Fibroblast of skin of abdomen (primary cell): ENCODE measurements at places on chromosomes 1 and 21.
A peak's percentile ranks its signal among the peaks of the same experiment; 100 is the strongest.

DNA sequence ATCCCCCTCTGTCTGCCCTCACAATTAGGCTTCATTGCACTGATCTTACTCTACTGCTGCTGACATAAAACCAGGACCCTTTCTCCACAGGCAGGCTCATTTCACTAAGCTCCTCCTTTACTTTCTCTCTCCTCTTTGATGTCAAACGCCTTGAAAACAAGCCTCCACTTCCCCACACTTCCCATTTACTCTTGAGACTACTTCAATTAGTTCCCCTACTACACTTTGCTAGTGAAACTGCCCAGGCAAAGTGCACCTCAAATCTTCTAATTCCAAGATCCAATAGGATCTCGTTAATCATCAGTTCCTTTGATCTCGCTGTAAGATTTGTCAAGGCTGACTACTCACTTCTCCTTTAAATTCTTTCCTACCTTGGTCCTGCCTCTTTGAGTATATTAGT is 5.9 kb upstream of the CDC20 start:
- DNase-seq = no peak

- DNase-seq = no peak
Measured at GRCh38 chr1:9654834-9655723, 3.5 kb downstream of the PIK3CD start.

GRCh38 chr1:89464008-89464407 is 60.6 kb upstream of the LRRC8B start:
- no peak for DNase-seq

- peak; percentile 72 for DNase-seq
Measured at GRCh38 chr1:87778896-87779295, 450.2 kb downstream of the LMO4 start.

- peak; percentile 51 for DNase-seq
Measured at GRCh38 chr1:215970406-215970805, 403.3 kb downstream of the KCTD3 start.

DNA sequence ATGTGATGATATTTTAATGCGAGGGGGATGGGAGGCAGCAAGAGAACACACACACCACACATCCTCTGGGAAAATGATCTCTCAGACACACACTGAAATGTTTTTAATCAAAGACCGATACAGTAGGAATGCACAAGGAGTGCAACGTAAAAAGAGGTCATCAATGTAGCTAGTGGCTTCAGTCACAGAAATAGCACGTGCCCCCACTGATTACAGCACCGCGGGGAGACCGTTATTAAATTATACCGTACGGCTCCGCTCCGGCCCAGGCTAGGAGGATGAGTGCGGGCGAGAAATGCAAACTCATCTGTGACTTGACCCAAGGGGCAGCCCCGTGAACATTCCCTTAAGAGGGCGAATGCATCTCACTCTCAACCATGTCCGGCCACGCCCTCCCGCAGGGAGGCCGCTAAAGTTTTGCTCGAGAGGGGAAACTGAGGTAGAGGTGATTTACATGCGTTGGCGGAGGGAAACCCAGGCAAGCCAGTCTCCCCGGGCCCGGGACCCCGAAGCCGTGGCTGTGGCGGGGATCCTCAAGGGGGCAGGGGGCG is 552 bp downstream of the UBR4 start:
- DNase-seq = peak; percentile 21

DNA sequence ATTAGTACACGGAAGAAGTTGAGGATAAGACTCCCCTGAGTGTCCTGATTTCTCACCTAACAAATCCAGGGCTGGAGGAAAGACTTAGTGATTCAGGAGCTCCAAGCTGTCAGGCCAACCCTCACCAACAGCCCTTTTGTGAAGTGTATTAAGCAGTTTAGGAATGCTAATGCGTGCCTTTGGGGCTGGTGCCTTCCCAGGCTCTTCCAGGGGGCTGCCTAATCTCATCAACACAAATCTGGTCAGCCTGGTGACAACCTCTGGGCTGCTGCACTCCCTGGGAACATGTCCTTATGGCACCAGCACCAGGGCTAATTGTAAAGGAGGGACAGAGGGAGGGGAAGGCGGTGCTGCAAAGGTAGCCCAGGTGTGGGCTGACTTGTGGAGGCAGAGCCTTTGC is 15.5 kb downstream of the CSMD2 start:
- DNase-seq = peak; percentile 11

GRCh38 chr1:114063544-114063943 is 84.3 kb downstream of the OLFML3 start:
- DNase-seq = no peak

DNA sequence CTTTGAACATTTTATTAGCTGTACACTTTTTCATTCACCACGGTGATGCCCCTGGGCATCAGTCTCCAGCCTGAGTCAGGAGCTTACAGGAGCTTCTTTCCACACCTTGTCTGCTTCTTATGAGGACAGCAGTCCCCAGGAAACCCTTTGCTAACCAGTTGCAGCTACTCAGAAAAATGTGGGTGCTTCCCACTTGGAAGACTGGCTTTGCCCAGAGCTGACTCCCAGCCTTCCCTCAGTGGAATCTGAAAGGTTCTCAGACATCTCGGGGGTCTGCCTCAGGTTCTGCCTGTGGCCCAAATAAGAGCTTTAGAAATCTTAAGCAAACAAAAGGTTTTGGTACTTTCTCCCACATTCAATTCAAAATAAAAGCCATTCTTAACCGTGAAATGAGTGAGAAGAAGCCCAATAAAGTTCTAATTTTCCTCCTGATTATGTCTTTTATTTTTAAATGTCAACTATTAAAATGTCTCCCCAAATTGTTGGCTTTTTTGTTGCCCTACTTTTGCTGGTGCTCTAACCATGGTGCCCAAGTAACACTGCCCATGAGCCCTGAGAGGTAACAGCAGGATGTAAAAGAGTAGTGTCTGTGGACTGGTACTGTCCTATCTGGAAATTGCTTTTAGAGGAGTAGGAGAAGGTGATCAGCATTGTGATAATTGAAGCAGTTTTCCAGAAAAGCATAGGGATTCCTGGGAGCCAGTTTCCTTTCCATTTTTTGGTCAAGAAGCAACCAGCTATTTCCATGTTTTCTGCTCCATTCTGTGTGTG is 5.6 kb downstream of the C1orf53 start:
- no peak for DNase-seq

DNA sequence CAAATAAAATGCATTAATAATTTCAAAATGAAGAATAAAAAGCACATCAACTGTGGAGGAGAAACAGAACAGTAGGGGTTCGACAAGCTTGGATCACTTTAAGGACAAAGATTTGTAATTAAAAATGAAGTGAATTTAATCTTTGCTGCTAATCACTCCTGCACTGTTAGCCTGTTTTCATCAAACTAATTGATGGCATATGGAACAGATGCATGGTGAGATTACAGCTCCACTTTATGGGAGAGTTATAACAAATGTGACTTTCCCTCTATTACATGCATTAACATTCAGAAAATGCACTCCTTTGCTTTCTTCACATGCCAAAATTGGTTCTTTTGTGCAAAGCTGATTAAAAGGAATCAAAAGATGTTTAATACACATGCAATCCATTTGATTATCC is 207.2 kb upstream of the C21orf91 start:
- DNase-seq = no peak

DNA sequence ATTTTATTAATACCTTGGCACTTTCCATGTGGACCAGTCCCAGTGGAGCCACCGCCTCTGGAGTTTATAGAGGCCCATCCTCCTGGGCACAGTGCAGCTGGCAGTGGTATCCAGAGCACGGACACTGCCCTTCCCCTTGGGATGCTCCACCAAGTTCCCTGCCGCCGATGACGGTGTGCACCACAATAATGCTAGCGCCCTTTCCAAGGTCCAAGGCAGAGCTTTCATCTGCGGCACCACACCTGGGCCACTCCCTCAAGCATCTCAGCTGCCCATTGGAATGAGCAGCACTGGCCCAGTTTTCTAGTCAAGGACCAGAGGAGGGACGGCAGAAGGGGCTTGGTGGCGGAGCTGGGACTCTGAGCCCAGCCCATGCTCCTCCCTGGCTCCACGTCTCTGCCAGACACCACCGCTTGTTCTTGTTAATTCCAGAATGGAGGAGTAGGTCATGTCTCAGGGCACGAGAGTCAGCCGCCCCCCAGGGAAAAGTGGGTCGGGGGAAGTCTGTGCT is 24.5 kb downstream of the SIM2 start:
- no peak for DNase-seq

GRCh38 chr1:229209816-229210215 is 61.1 kb upstream of the RAB4A start:
- peak; percentile 93 for DNase-seq

GRCh38 chr1:33228935-33229487 is 27.3 kb upstream of the ZNF362 start:
- DNase-seq = peak; percentile 95

- DNase-seq = peak; percentile 85
Measured at GRCh38 chr1:109112652-109113285, 1.1 kb upstream of the ELAPOR1 start.

DNA sequence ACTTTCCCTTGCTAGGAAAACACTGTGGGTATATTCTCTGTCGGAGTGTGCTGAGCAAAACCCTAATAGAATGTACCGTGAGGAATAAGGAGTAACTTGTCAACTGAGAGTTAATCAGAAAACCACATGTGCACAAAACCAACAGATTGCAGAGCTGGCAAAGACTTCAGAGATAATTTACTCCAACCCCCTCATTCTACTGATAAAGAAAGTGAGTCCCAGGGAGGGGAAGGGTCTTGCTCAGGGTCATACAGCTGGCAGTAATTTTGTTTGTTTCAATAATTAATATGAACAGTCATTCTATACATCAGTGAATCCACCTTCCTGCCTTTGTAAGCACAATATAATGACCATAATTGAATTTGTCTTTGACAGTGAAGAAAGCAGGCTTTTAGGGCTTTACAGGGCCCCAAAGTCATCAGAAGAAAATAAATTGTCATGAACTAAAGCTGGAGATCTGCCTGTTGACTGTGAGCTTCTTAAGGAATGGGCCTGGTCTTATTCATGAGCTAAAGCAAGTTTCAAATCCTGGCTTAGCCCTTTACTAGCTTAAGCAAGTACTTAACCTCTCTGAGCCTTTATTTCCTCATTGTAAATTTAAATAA is 67.2 kb upstream of the HOOK1 start:
- no peak for DNase-seq

- peak; percentile 74 for DNase-seq
Measured at GRCh38 chr1:108661030-108661609, at the start of gene HENMT1. Gene HENMT1, minus strand, starts transcription at chr1:108661093. Its CDS starts 1,209 bp downstream, at chr1:108659884.

GRCh38 chr1:67439277-67440029 is 9.3 kb upstream of the SERBP1 start:
- no peak for DNase-seq

- no peak for DNase-seq
Measured at GRCh38 chr1:58971629-58972140, 187.8 kb upstream of the JUN start.

- peak; percentile 68 for DNase-seq
Measured at GRCh38 chr1:31639543-31639942, 5.1 kb downstream of the PEF1 start.

GRCh38 chr21:32096411-32096810 is 182.4 kb downstream of the MIS18A start:
- no peak for DNase-seq

DNA sequence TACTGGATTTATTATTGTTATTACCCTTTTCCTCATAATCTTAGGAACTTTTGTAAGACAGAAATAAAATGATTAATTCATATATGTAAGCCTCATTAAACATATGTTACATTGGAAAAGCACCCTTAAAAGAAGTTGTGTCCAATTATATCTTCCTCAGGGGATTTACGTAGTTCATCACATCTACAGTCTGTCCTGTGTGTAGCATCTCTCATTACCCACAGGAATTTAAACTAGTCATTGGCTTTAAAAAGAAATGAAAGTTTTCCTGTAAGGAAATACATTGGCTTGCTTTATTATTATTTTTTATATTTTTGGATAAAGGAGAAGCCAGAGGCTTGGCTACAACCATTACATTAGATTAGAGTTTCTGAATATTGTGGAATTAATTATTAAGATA is 56.1 kb downstream of the SWT1 start:
- DNase-seq = peak; percentile 39

DNA sequence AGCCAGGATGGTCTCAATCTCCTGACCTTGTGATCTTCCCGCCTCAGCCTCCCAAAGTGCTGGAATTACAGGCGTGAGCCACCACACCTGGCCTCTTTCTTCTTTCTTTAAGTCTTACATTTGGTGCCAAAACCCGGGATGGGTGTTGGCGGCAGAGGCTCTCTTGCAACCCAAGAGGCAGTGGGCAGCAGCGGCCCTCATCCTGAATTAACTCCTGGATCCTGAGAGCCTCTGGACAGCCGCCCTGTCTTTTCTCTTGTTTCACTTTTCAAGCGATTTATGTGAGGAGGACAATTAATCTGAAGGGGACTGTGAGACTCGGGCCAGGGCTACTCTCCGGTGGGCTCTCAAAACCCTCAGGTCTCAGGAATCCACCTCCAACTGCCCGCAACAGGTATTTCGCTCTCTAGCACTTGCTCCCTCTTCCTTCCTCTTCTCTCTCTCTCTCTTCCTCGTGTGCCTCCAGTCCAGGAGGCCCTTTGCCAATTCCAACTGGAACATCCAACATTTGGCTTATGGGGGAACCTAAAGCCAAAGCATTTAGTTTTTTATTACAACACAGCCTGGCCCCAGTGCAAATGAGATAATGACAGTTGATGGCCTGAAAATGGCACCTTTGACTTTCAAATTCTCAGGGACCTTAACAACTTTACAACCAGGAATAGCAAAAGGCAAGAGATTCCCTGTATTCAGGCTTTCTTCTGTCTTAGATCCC is 18.1 kb upstream of the SLC2A5 start:
- no peak for DNase-seq

GRCh38 chr1:220922951-220923350 is 43.7 kb downstream of the HLX start:
- no peak for DNase-seq

GRCh38 chr1:180617774-180618395 is 13.9 kb upstream of the XPR1 start:
- DNase-seq = no peak

- no peak for DNase-seq
Measured at GRCh38 chr1:167502719-167503462, 15.4 kb downstream of the CD247 start.

DNA sequence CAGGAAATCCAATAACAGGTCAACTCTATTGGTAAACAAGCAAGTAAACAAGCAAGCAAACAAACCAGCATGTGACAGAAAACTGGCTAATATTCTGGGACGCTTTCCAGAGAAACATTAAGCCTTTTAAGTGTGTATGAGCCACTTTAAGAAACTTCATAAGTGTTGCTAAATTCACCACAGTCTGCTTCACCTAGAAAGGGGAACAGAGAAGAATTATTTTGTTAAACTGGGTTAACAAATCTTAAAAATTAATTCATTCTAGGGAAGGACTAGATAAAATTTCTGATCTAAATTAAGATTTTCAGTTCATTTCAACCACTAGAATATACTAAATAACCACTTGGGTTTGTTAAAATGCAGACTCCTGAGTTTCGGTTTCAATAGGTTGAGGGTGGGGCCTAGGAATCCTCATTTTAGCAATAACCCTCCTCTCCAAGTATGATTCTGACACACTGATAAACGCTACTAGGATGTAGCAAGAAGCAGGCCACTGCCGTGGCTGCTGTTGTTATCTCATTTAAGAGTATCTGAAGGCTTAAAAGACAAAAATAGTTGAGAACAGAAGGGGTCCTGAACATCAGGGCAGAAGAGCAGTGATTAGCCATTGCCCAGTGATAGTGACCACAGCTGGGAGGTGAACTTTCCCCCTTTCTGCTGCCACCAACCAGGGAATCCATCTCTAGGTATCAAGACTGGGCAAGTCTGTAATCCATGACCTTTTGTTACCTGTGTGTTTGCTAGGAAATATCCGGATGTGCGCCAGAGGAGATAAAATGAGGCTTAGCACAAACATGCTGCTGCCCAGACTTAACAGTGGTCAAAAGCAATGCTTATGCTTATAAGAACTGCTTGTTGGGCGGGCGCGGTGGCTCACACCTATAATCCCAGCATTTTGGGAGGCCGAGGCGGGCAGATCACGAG is 11.2 kb downstream of the CREG1 start:
- no peak for DNase-seq

- no peak for DNase-seq
Measured at GRCh38 chr21:45172420-45172819, 98.0 kb downstream of the ADARB1 start.
